Amniotic stem cell (primary cell): ENCODE measurements at places on chromosomes 4 and X.

GRCh38 chr4:5979981-5980380 lies 38.2 kb downstream of the C4orf50 start:
- no peak for DNase-seq

DNA sequence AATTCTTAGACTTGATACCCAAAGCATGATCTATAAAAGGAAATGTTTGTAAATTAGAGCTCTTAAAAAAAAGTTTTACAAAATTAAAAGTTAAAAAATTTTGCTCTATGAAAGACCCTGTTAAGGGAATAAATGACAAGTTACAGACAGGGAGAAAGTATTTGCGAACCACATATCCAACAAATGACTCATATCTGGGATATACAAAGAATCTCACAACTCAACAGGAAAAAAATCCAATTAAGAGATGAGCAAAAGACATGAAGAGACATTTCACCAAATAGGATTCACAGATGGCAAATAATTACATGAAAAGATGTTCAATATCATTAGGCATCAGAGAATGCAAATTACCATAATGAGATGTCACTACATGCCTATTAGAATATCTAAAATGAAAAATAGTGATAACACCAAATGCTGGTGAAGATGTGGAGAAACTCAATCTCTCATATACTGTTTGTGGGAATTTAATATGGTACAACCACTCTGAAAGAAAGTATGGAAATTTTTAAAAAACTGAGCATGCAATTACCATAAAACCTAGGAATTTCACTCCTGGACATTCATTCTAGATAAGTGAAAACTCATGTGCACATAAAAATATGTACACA lies 100.8 kb upstream of the EOLA2 start:
- DNase-seq, result no peak

- DNase-seq, result no peak
Observed at GRCh38 chr4:138890891-138891570, 124.5 kb upstream of the NOCT start.

GRCh38 chrX:11640089-11640488 lies 25.6 kb downstream of the ARHGAP6 start:
- no peak for DNase-seq

DNA sequence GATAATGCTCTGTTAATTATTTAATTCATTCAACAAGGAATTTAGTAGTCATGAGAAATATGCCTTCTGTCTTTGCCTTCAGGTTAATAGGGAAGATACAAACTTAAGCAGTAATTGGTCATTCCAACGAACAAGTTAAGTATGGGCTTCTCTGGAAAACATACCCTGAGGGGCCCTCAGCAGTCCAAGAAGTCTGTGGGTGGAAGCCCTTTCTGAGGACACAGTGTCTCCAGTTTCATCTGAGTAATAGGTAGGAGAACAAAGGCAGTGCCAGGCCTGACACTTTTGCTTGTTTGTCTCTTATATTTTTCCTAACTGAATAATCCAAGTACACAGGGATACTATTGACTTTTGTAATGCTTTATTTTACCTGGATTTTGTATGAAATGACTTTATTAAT lies 262.5 kb downstream of the FBXW7 start:
- no peak for DNase-seq

- DNase-seq, result no peak
Observed at GRCh38 chrX:10483191-10483831, 137.1 kb downstream of the MID1 start.

DNA sequence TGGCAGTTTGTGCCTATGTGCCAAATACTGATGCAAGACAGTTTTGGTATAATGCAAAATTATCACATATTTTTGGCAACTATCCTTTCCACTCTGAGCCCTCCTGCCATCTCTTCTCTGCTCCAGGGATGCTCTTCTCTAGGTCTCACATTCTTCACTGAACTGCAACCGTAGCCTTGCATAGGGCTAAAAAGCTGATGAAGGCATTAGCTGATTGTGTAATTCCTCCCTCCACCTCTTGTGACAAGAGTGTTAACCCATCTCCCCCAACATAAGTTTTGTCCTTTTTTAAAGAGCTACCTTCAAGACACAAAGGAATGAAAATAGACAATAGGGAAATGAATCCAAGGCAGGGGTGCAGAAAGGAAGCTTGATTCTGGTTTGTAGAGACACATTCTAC lies 33.1 kb upstream of the ANK2 start:
- no peak for DNase-seq

DNA sequence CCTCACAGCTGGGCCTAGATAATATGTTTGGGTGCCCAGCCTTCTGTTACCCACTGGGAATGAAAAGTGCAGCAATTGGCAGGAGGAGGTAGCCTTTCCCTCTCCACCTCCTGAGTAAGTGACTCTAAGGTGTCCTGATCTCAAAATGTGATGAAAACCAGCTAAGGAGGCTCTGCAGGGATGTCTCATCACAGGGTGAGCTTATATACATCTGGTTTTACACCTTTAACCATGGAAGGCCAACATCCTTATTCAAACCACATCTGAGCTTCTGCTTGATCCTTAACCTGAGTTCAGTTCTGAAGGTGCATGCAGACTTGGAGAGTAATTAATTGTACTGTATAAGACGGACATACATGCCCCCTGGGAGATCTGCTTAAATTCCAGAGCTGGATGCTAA lies 53.7 kb downstream of the HOPX start:
- DNase-seq, result no peak

GRCh38 chr4:119139311-119139710 lies 3.7 kb downstream of the MYOZ2 start:
- no peak for DNase-seq

- DNase-seq, result no peak
Observed at GRCh38 chrX:23736030-23736429, 7.0 kb downstream of the ACOT9 start.

DNA sequence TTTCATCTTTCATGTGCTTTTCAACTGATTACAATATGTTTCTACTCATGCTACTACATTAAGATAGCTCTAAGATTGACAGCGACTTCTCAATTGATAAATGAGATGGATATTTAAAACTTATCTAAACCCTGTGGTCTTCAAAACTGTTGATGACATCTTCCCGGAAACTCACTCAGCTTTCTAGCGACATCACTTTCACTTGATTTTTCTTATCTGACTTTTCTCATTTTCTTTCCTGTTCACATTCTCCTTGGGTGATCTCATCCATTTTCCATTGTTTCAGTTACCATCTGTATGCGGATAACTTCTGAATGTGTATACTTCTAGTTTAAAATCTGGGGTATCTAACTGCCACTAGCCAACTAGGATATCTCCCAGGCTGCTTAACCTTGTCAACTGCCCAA lies 3.1 kb downstream of the POLR2B start:
- DNase-seq, result no peak

- no peak for DNase-seq
Observed at GRCh38 chr4:17010426-17011087, 112.1 kb upstream of the LDB2 start.

GRCh38 chr4:4329496-4329895 lies 39.4 kb downstream of the ZBTB49 start:
- no peak for DNase-seq

DNA sequence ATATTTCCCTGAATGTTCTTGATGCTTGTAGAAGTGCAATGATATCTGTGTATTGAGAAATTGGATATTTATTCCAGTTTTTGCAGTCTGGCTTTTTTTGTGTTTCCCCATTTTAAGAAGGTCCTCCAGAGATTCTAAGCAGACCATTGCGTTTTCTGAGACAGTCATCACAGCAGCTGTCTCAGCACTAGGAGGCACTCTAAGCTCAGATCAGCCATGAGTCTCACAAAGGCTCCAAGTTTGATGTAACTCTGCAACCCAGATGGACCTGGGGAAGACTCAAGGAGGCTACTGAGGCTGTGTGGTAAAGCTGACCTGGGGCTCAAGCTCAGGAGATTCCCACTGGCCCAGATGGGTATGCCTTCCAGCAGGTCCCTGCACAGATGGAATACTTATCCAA lies 89.3 kb upstream of the CYLC1 start:
- no peak for DNase-seq

- no peak for DNase-seq
Observed at GRCh38 chr4:184215709-184216328, 1.9 kb downstream of the ENPP6 start.

DNA sequence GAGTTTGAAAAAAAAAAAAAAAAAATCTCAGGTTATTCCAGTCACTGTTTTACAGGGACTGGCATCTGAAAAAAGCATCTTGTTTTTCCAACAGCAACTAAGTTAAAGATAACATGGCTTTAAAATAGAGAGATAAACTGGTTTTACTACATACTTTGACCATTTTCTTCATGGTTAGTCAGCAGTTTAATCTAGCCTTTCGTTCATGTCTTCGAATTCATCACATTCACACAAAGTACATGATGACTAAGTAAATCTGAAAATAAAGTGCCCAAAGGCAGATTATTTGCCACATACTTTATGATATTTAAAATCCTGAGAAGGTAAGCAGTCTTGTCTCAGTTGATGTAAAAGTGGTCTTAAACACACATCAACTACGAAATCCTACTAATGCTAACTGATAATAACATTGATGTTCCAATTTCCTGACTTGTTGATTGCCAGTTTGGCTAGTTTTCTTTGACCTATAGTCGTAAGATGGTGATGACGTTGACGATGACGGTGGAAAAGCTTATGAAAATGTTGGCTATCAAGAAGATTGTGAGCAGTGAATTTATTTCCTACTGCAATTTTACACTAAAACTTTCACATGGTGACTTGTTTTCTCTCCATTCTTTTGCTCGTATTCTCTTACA lies 540.5 kb upstream of the BOD1L1 start:
- DNase-seq, result no peak

DNA sequence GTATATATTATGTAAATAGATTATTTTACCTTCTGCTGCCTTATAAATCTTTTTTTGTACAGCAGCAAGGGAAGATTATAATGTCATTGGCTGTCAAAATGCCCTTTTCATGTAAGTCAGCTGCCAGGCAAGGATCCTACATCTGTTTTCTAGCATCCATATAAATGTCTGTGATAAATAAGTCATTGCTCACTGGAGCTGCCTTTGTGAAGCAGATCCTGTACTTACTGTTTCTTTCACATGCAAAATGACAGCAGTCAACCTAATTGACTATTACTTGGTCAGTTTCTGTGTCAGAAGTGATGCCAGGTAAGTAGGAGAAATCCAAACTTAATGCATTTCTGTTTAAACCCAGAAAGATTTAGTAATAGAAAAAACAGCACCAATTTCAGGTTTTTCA lies 620.7 kb downstream of the RPA4 start:
- DNase-seq, result no peak

- no peak for DNase-seq
Observed at GRCh38 chr4:156870861-156871260, 100.7 kb downstream of the PDGFC start.

DNA sequence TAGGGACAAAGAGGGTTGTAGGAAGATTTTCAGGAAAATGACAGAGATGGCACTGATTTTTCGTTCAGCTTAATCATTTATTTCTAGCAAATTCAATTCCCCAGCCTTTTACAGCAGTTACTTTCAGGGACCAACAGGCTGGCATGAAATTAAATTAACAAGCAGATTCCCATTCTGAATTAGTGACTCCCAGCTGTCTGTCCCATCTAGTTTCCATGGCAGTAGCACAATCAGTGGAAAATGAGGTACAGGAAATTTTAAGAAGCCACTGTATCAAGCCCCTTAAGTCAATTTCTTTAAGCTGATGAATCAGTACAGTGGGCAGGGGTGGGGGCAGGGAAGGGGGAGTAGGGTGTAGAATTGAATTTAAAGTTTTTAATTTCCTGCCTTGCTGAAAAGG lies 121.1 kb upstream of the TEX13C start:
- no peak for DNase-seq

GRCh38 chr4:2291705-2292645 lies 30.1 kb upstream of the MXD4 start:
- DNase-seq, result no peak

DNA sequence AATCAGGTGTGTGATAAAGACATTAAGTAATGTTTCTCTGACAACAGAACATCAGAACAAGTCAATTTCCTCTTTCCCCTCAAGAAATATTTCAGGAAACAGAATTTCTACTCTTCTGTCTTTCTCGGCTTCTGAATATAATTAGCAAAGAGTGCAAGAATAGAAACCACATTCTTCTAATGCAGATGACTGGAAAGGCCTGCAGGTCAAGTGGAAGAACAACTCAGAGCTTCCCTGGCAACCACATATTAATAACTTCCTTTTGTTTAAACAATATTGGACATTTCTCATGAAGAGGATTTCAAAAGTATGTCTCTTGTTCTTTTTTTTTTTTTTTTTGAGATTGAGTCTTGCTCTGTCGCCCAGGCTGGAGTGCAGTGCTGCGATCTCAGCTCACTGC lies 225.5 kb downstream of the PARM1 start:
- DNase-seq, result no peak

- no peak for DNase-seq
Observed at GRCh38 chr4:2179717-2180116, 62.2 kb downstream of the HAUS3 start.

DNA sequence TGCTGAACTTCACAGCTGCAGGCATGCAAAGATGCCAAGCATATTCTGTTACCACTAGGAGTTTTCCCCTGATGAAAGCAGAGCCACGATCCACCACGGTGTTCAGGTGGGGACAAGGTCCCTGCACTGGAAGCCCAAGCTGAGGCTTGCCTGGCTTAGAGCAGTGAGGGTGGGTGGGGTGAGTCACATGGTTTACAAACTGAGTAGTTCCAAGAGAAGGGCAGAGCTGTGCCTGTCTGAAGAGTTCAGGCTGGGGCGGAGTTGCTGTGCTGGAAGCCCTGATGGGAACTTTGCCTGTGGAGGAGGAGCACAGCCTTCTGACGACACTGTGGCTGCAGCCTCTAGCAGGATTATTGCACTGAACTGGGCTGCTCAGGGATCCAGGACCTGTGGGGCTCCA lies 45.5 kb downstream of the FAM9B start:
- DNase-seq, result no peak

GRCh38 chrX:26032111-26032912 lies 105.8 kb upstream of the MAGEB18 start:
- no peak for DNase-seq

DNA sequence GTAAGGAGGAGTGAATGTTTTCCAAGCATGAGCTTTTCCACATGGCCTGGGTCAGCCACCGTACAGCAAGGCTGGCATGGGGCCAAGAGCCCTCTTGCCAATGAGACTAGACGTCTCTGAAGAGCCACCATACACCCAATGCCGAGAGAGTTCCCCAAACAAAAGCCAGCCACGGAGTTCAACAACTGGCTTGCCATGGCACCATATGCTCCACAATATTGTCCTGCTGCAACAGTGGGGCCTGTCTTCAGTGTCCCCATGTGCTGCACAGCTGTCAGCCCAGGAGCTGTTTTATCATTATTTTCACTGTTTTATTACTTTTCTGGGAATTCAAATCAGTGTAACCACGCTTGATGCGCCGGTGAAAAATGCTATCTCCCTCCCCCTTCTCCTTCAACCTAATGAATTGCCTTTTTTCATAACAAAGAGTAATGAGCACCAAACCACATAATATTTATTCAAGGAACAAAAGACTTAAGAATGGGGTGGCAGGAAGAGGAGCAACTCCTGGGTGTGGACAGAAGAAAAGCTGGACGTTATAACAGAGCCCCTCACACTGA lies 18.4 kb downstream of the MAML3 start:
- no peak for DNase-seq

DNA sequence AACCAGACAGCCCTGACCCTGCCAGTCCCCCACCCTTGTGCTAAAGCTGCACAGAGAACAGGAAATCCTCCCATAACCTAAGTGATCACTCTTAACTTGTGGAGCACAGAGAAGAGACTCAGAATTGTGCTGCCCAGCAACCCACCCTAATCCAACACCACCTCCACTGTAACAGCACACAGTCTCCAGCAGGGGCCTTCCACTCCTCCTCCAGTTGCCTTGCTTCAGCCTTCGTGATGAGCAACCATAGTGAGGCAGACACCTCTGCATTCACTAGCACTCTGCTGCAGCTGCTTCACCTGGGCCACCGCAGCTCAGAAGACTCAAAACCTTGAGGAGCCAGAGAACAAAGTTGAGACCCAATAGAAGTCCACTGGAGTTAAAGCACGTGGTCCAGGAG lies 7.9 kb upstream of the UGT2B4 start:
- DNase-seq, result no peak
